ENCODE measurements at places on chromosomes 2 and 18. TPM values are rescaled to one million over a fixed set of nuclear protein-coding genes. Genes with fewer than 3 reads are reported as not detected.

- no peak for DNase-seq
Observed at GRCh38 chr18:10400534-10401307, 53.7 kb upstream of the APCDD1 start.

DNA sequence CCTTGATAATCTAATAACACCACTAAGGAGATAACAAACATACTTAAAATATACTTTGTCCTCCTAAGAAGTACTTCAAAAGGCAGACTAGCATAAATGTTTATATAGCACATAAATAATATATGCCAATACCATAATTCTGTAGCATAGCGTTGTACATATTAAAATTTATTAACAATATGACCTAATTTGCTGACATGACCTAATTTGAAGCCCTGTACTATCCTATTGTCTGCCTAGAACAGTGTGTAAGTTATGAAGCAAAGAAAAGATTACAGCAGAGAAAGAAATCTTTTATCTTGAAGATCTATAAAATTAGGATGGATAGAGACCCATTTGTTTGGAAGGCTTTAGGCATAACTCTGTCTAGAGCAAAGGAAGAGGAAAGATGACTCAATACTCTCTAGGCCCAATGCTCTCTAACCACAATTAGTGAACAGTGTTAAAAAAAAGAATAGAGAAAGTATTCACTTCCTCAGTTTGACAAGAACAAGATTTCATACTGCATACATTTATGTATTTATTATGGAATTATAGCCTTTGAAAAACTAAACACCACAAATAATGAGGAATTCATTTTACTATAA lies 231.3 kb downstream of the ZRANB3 start:
- no peak for DNase-seq

Gene SLC16A14
- 7.5 TPM for total RNA-seq

Gene IGFBP2
- total RNA-seq, result 150 TPM

Gene CIDEA
- total RNA-seq, result 18.8 TPM

Gene CD207
- not detected for total RNA-seq

- no peak for DNase-seq
Observed at GRCh38 chr2:145138626-145139025, 618.7 kb upstream of the ZEB2 start.

GRCh38 chr2:175855794-175856453 lies 146.1 kb downstream of the LNPK start:
- DNase-seq, result no peak

DNA sequence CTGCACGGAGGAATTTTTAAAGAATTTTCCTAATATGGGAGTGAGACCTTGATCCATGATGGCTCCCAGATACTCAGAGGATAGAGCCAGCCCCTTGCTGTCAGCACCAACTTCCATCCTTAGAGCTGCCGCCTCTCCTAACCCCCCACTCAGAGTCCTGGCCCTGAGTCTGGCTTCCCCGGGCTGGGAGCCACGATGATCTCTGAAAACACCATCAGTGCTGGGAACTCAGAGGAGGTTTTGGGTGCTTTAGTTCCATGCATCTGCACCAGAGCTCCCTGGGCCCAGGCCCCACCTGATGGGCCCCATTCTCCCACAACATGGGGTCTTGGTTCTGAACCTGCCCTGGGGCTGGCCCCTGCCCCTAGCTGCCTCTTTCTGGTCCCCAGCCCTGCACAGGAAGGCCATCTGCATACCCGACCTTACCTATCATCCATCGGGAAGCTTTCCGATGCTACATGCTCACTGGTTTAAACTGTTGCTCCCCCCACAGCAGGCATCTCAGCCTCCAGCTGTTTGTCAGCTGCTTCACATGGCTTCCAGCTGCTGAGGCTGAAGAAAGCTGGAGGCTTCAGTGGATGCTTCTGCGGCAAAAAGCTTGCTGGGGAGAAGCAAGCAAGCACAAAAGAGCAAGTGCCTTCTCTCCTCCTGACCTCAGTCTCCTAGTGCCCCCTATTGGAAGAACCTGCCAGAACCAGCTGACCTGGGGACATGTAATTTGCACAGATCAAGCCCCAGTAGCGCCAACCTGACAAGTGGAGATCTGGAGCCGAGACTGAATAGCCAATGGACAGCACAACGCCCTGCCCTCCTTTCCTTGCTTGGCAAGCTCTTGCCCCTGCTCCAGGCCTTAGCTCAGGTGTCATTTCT lies 24.2 kb upstream of the RHOB start:
- DNase-seq, result no peak

DNA sequence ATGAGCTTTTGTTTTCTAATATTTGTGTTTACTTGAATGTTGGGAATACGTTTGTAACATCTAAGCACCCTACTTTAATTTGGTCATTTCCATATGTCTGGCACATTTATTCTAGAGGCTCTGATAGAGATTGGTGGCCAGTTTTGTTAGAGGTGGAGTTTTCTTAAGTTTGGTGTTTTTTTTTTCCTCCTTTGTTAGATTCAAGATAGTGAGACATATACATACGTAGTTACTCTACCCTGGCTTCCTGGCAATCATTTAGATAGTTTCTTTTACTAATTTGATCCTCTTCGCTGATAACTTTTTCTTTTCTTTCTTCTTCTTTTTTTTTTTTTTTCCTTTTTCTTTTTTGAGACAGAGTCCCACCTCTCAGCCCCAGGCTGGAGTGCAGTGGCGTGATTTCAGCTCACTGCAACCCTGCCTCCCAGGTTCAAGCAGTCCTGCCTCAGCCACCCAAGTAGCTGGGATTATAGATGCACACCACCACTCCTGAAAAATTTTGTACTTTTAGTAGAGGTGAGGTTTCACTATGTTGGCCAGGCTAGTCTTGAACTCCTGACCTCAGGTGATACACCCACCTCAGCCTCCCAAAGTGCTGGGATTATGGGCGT lies 26.6 kb downstream of the SMCHD1 start:
- no peak for DNase-seq

- DNase-seq, result no peak
Observed at GRCh38 chr2:143144813-143145455, 15.7 kb downstream of the ARHGAP15 start.

GRCh38 chr18:77207540-77207939 lies 42.1 kb upstream of the GALR1 start:
- DNase-seq, result no peak

GRCh38 chr18:35876243-35876642 lies 96.2 kb upstream of the RMP24 start:
- DNase-seq, result no peak

DNA sequence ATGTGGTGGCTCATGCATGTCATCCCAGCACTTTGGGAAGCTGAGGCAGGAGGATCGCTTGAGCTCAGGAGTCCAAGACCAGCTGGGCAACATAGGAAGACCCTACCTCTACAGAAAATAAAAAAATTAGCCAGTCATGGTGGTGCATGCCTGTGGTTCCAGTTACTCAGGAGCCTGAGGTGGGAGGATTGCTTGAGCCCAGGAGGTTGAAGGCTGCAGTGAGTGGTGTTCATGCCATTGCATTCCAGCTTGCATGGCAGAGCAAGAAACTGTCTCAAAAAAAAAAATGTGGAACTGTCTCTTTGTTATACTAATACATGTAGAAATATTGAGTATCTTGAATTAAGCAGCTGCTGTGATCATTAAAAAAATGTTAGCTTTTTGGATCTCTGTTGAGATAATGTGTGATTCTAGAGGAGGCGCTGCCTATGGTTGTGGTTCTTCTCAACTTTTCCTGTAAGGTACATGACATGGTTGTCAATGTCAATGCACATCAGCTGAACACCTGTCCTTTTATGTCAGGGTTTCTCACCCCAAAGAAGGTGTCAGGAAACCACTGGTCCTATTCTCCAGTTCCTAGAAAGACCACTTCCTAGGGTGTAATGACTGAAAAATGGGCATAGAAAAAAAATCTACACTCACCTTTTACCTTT lies 34.7 kb upstream of the IL1RL1 start:
- no peak for DNase-seq

Gene M1AP
- 0.21 TPM for total RNA-seq

- no peak for DNase-seq
Observed at GRCh38 chr2:224040753-224041152, 1.7 kb upstream of the SERPINE2 start.

Gene ZSWIM2
- total RNA-seq, result not detected

- DNase-seq, result no peak
Observed at GRCh38 chr18:77765468-77765867, 515.8 kb downstream of the GALR1 start.

GRCh38 chr2:152499896-152500735 lies 165.1 kb downstream of the FMNL2 start:
- DNase-seq, result no peak

GRCh38 chr2:172782506-172783164 lies 47.0 kb downstream of the RAPGEF4 start:
- DNase-seq, result no peak

- DNase-seq, result no peak
Observed at GRCh38 chr18:58671632-58672564, 633 bp downstream of the MALT1 start.

GRCh38 chr2:97693476-97693875 lies 19.9 kb upstream of the ZAP70 start:
- DNase-seq, result no peak

GRCh38 chr2:134161170-134161547 lies 92.7 kb upstream of the MGAT5 start:
- no peak for DNase-seq

DNA sequence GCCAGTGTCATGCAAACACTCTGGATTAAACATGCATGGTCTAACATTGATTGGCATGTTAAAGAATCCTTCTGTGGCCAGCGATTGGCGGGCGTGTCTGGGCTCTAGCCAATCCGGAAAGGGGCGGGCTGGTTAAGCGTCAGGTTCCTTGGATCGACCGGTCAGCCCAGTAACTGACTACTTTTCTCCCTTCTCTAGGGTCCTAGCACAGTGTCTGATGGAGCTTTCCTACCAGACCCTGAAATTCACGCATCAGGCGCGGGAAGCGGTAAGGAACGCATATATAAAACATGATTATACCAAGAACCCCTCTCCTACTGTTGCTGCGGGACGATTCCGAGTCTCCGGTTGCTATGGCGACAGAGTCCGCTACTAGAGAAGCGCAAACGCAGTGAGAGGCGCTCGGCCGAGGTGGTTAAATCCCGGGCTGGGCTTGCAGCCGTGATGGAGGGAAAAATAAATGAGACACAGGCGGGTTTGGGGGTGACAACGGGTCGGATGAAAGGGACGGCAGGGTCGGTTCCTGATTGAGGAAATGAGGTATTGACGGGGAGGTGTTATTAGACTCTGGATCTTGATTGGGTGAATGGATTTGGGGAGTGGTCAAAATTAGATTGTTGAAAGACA lies 29.4 kb downstream of the KATNAL2 start:
- DNase-seq, result peak; percentile 39

DNA sequence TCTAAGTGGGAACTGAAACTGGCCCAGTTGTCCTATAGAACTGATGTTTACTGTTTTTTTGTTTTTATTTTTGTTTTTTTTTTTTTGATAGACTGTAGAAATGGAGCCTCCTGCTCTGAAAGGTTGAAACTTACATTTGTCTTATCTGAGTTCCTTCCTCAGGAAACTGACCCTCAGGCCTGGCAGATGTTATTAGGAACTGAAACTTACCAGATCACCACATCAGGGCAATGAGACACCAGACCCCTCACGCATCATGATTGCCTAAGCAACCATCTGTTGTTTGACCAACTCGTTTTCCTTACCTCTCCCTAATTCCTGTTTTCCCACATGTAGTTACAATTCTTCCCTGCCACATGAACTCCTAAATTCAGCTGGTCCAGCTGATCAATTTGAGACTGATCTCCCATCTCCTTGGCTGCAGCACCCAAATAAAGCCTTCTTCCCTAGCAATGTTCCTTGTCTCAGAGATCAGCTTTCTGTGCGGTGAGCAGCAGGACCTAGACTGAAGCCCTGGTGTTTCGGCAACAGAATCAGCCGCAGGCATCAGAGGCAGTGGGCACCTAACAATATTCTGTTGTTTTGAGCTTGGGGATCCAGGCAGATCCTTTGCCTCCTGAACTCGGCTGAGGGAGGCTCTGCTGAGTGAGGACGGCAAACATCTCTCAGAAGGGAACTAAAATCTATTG lies 96.8 kb downstream of the MSH2 start:
- no peak for DNase-seq

- DNase-seq, result no peak
Observed at GRCh38 chr2:228535396-228535795, 353.9 kb upstream of the SPHKAP start.

DNA sequence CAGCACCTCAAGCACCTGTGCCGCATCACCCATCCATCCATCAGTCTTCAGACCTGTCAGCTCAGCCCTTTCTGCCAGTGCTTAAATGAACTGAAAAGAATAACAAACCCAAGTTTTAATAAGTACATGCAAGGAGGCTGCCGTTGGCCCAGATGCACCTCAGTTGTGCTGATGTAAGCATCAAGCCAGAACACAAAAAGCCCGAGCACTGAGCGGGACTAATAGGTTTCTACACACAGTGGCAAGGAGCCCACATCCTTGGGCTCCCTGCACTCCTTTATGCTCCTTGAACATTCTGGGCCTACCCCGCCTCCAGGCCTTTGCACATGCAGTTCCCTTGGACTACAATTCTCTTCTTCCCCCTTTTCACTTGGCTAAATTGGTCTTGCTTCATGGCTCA lies 165.6 kb downstream of the ALK start:
- no peak for DNase-seq

DNA sequence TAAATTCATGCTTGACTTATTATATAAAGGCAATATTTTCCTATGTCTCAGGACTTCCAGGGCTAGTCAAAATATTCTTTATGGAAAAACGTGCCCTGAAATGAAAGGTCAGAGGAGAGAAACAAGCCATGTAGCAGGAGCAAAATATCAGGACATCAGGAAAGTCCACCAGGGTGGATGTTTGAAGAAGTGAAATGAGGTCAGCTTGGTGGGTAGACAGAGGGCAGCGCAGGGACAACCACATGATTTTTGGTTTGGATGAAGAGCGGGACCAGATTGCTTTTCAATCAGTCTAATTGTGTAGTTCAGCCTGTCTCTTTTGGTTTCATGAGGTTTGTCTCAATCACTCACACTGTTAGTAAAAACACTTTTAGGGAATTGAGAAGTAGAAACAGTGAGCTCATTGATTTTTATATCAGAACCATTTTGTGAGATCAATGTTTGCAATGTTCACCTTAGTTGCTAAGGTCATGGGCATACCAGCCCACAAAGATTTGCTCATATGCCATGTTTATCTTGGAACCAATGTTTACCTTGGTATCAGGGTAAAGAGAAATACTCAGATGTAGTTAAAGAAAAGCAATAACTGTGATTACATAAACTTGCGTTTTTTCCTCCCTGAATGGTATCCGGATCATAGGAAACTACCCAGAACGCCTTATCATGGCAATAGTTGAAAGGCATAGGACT lies 32.1 kb downstream of the GKN2 start:
- no peak for DNase-seq

Gene CD302
- total RNA-seq, result 59.6 TPM

Gene AQP12B
- total RNA-seq, result not detected

GRCh38 chr2:12032975-12033374 lies 286.5 kb downstream of the LPIN1 start:
- DNase-seq, result no peak

GRCh38 chr2:100814453-100814852 lies 5.5 kb upstream of the NPAS2 start:
- DNase-seq, result no peak

GRCh38 chr2:190181123-190181669 lies 118.7 kb upstream of the MSTN start:
- DNase-seq, result no peak

Gene IGFBP5
- 1,831 TPM for total RNA-seq

Gene DSG1
- not detected for total RNA-seq

GRCh38 chr2:203937788-203938187 lies 1.2 kb downstream of the ICOS start:
- no peak for DNase-seq

GRCh38 chr2:7719876-7720275 lies 802.7 kb downstream of the RNF144A start:
- no peak for DNase-seq
